Stimulated activated CD4-positive, alpha-beta T cell treated with anti-CD3 and anti-CD28 coated beads, TNF-alpha, amount 100 ng/mL, for 24 hours (primary cell): ENCODE measurements at places on chromosomes 16 and 17.

DNA sequence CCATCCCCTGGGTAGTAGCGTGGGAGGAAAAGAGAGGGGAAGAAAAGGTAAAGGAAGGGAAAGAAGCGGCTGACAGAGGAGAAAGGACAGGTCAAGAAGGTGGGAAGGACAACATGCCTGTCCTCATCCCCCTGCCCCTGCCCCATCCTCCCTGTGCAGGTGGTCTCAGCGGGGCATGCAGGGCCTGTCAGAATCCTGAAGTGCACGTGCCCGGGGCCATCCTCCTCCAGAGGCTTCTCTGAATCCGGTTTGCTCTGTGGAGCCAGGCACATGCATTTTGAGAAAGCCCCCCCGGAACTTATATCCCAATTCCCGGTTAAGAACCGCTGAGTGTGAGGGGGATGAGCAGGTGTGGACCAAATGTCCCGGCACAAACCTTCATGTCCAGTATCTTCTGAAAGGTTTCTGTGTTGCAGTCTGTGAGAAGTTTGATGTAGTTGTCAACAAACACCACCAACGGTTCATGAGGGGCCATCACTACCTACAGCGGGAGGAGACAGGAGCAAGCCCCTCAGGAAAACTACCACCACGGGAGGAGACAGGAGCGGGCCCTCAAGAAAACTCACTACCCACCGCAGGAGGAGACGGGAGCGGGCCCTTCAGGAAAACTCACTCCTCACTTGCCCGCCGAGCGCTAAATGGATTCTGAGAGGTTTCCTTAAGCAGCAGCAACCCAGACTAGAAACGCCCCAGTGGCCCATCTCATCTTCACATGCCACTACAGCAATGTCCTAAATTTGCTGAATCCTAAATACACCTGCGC, 167.0 kb upstream of the RPH3AL start:
- no peak for DNase-seq

GRCh38 chr17:48760411-48760810, 31.9 kb upstream of the HOXB13 start:
- no peak for DNase-seq

DNA sequence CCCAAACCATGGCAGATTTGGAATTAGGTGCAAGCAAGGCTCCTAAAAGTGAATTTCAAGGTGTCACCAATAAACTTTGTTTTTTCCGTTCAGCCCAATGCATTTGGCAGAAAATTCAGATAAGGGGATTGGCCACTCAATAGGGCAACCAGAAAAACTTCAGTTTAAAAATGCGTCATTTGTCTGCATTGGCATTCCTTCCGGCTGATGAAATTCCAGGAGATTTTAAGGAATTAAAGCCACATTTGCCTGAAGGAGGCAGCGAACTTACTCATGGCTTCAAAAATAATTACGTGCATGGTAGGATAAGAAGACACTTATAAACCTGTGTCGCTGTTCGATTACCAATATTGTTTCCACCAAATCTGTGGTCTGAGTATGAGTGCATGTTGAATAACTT, 151.9 kb downstream of the SALL1 start:
- DNase-seq: no peak

DNA sequence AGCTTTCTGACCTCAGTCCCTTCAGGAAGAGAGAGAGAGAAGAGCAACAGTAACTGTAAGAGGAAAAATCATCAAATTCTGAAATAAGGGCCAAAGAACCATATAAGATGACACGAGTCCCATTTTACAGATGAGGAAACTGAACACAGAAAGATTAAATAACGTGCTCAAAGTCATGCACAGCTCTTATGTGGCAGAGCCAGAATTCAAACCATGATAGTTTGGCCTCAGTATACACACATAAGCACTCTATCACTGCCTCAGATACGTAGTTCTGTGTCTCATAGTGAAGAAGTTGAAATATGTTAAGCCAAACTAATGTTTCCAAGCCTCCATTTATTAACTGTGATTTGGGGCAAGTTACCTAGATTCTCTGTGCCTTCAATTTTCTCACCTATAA, 1.9 kb upstream of the ZNF19 start:
- no peak for DNase-seq

DNA sequence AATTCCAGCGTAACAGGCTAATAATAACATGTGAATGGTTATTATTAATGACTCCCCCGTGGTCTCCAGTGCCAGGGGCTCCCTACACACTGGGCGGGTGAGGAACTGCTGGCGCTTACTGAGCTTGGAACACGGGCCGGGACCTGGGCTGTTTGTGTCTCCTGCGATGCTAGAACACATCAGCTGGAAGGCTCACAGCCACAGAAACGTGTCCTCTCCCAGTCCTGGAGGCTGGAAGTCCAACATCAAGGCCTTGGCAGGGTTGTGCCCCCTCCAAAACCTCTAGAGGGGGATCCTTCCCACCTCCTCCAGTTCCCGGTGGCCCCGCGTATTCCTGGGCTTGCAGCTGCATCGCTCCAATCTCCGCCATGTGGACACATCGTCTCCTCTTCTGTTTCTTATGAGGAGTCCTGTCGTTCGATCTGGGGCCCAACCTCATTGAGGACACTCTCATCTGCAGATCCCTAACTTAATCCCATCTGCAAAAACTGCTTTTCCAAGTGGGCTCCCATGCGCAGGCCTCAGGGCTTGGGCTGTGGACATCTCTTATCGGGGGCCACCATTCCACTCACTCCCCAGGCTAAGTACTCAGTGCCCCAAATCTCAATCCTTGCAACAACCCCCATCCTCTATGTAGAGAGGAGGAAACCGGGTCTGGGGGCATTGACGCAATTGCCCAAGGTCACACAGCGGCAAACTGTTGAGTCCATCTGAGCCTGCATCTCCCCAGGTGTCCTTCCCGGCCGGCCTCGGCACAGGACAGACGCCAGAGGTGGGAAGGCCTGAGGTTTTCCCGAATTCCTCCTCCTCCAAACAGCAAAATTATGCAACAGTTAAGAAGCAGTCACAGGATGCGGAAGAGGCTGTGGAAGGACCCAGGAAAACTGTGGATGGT, 193.9 kb downstream of the IRF8 start:
- DNase-seq: no peak

GRCh38 chr16:86762095-86762494, 183.7 kb downstream of the FOXL1 start:
- no peak for DNase-seq

DNA sequence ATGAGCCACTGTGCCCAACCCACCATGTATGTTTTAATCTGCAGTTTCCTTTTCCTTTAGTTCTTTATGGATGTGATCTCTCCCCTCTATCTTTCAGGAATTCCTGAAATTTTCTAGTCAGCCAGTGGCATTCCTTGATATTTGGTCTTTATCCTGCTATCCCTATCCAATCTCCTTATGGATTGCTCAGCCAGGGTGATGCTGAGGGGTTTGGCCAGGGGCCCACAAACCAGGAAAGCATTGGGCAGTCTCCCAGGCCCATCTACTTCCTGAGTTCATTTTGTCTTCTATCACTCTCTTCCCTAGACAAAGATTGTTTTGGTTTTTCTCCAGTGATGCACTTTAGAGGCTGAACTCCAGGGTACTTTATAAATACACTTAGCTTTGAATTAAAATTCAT, 115.9 kb downstream of the KATNIP start:
- no peak for DNase-seq

GRCh38 chr16:87945351-87946042, 5.7 kb upstream of the BANP start:
- no peak for DNase-seq

- no peak for DNase-seq
Observed at GRCh38 chr16:60110531-60110930, 1376.4 kb upstream of the GOT2 start.

- DNase-seq: no peak
Observed at GRCh38 chr16:14105760-14106375, 34.7 kb downstream of the MRTFB start.

DNA sequence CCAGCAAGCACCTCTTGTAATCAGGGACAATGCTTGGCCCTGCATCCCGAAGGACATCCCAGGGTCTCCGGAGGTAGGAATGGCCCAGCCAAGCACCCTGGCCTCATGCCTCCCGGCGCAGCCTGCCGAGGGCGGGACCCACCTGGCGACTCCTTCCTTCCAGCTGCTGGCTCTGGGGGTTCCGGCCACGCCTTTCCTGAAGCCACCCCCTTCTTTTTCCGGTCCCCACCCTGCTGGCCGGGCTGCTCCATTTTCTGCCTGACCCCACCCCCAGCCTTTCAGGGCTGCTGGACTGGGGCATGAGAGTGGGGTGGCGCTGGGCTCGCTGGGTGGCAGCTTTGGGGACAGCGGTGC, 22.5 kb upstream of the CIBAR2 start:
- DNase-seq: no peak

- DNase-seq: no peak
Observed at GRCh38 chr16:65334081-65334480, 212.2 kb upstream of the CDH11 start.

- no peak for DNase-seq
Observed at GRCh38 chr17:37608351-37609169, 658 bp downstream of the SYNRG start.

GRCh38 chr16:57956924-57957672, 13.8 kb downstream of the CNGB1 start:
- DNase-seq: no peak

DNA sequence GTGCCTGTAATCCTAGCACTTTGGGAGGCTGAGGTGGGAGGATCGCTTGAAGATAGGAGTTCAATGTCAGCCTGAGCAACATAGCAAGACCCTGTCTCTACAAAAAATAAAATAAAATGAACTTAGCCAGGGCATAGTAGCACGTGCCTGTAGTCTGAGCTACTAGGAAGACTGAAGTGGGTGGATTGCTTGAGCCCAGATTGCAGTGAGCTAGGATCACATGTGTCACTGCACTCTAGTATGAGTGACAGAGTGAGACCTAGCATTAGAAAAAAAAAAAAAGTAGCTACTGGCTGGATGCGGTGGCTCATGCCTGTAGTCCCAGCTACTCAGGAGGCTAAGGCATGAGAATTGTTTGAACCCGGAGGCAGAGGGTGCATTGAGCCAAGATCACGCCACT, 6.0 kb downstream of the ADAP2 start:
- DNase-seq: no peak

- DNase-seq: no peak
Observed at GRCh38 chr17:1005361-1005946, 8.5 kb downstream of the TIMM22 start.

- no peak for DNase-seq
Observed at GRCh38 chr16:74201576-74201975, 95.0 kb upstream of the PSMD7 start.

DNA sequence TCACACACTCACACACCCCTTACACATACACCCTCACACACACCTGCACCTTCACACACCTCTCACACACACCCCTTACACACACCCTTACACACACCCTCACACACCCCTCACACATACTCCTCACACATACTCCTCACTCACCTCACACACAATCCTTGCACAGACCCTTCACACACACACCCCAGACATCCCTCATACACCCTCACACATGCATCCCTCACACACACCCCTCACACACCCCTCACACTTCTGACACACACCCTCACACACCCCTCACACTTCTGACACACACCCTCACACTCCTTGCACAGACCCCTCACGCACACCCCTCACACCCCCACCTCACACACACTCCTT, 23.9 kb downstream of the C17orf67 start:
- no peak for DNase-seq

GRCh38 chr17:30831663-30832437, at the start of gene ATAD5:
ATAD5 (plus strand) TSS chr17:30831966; CDS start chr17:30832348, 382 bp downstream.
- DNase-seq: peak; percentile 87

- no peak for DNase-seq
Observed at GRCh38 chr17:14745541-14745940, 444.7 kb downstream of the HS3ST3B1 start.

- no peak for DNase-seq
Observed at GRCh38 chr17:81401723-81402529, 6.7 kb downstream of the BAHCC1 start.

GRCh38 chr17:57875290-57876022, 25.6 kb upstream of the MRPS23 start:
- no peak for DNase-seq
